HCEC 1CT (cell line): ENCODE measurements at places on chromosomes 6 and 20.
A peak's percentile ranks its signal among the peaks of the same experiment; 100 is the strongest.

DNA sequence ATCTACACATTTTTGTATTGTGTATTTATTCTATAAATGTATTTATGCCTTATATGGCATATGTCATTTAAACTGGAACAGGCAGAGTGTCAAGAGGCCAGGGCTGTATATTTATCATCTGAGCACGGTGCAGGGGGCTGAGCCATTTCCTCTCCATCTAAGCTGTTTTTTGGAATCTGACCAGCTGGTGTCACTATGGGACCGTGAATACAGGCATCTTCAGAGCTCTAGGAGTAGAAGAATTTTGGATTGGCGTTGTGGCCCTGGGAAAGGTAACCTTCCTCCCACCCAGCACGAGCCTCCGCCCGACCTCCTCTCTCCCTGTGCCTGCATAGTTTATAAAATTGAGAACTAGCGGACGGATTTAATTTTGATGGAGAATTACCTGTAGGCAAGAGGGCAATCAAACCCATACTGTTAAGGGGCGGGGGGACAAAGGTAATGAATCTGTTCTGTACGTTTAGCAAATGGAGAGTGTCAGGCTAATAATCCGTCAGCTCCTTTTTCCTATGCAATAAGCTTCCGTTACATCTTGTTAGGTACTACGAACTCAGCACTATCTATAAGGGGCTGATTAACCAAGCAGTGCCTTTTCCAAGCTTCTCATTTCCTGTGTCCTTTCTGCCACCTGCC is 29.0 kb upstream of the EEF1E1 start:
- DNase-seq = peak; percentile 63

GRCh38 chr6:9647599-9647998 is 767.3 kb downstream of the TFAP2A start:
- no peak for DNase-seq

- DNase-seq = peak; percentile 5
Observed at GRCh38 chr6:47804821-47805220, 23.0 kb downstream of the OPN5 start.

GRCh38 chr6:156851454-156851921 is 74.3 kb downstream of the ARID1B start:
- no peak for DNase-seq

- DNase-seq = peak; percentile 54
Observed at GRCh38 chr6:169326067-169326799, 72.6 kb upstream of the THBS2 start.

DNA sequence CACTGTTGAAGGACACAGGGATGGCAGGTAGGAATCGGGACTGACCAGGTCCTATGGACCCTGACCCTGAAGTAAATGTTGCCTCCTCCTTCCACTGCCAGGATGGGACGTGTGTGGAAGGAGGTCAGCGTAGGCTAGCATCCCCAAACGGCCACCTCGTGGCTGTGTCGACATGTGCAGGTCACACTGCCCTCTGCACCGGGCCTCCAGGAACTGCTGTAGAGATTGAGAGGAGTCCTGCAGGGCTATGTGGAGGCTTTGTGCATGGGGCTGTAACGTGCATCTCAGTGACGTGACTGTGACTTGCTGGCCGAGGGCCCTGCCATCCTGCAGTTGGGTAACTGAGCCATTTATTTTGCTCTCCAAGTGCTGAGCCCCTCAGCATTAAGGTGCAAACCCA is 149.5 kb downstream of the PHACTR3 start:
- no peak for DNase-seq

DNA sequence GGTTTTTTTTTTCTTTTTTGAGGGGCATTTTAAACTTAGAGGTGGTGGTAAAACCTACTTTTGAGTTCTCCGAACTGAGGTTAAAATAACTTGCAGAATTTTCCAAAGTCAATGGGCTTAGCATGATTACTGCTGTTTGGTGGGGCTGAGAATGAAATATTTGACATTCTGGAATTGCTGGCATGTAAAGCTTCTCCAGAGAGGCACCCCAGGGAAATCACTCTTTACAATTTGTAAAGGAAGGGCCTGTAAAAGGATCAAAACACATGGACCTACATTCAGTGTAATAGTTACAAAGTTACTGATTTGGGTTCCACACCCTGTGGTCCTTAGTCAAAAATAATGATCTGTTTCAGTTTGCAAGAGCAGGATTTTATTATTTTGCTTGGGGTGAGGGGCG is 5.5 kb downstream of the FAM217B start:
- DNase-seq = no peak

DNA sequence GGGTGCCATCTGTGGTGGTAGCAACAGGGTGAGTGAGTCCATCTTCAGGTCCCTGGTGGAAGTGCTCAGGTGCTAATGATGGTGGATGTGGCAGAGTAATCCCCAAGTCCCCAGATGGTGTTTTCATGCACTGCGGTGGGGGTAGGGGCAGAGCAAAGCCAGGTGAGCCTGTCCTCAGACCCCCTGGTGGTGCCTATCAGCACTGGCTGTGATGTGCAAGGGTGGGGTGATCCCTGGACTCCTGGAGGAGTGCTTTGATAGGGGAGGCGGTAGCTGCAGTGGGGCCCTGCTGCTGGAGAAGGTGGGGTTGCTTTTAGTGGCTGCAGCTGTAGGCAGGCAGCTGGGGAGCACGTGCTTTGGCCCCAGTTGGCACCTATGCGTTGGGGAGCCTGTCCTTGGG is 70.8 kb downstream of the CCDC170 start:
- no peak for DNase-seq

GRCh38 chr6:113524826-113525225 is 332.3 kb upstream of the MARCKS start:
- DNase-seq = no peak

DNA sequence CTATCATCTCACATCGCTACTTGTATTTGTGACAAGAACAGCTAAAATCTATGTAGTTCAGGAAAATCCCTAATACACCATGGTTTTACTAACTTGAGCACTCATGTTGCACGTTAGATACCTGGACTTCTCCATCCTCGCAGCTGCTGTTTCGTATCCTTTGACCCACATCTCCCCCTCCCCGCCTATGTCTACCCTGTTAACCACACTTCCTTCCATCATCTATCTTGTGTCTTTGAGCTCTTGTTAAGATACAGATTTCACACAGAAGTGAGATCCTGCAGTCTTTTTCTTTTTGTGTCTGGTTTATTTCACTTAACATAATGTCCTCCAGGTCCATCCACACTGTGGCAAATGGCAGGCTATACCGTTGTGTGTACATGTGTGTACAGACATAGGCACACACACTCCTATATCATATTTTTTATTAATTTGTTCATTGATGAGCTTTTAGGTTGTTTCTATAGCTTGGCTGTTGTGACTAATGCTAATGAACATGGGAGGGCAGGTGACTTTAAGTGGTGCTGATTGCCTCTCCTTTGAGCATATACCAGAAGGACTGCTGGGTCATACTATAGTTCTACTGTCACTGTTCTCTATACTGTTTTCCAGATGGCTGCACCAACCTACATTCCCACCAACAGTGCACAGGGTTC is 117.8 kb downstream of the WDR27 start:
- DNase-seq = no peak

DNA sequence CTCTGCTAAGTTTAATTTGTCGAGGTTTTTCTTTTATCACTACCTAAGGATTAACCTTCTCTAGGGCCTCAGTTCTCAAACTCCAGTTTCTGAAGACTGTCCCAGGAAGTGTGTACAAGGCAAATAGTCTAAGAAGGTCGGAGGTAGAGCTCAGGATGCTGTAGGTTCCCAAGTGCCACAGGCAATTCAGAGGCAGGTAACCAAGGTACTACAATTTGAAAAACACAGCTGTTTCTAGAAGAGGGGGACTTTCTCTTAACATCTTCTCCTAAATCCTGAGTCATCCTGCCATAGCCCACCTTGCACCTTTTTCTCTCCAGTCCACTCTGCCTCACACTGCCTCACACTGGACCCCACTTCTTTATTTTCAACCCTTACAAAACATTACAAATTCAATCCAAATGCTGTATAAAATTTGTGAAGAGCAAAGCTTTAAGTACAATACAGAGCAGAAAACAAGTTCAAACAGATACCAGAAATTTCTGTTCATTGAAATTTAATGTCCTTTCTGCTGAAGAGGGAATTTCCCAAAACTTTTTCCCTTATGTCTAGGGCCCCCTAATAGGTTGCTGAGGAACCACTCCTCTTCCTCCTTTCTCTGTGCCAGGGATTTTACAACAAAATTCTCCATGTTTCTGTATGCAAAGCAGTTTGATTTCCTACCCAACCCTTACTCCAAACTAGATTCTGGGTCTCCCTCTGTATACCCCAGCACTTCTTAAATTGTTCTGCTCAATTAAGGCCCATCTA is 43.0 kb downstream of the FRK start:
- DNase-seq = no peak

DNA sequence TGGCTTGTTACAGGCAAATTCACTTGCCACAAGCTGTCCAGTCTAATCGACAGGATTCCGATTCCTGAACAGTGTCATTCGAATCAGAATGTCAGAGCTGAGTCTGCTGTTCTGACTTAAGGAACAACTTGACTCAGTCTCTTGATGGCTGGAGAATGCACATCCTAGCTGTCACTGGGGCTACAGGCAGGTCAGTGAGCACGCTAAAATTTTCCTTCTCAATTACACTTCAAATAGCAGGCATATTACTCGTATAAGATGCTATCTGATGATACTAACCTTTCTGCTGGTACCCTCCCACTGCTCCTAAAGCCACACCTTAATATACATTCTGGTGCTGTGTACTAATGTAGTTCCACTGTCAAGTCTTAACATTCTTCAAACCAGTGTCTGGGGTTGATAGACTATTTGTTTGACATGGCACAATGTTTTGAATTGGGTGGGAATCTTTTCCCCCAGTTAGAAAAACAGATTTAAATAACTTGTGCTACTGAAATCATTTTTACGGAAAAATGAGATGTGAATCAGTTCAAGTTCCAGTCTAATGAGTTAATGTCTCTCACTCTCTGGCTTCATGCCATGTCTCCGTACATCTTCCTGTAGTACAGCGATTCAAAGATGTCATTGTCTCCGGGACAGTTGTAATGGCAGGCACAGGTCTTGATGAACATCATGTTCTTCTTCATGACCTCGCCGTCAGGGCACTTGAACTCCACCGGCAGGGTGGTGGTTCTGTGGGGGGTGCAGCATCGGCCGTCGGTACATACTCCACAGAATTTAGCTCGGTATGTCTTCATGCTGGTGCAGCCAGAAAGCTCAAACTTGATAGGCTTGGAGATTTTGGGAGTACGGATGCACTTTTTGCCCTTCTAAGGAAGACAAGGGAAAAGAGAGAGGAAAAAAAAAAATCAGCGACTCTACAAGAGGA is 2.2 kb downstream of the CCN2 start:
- peak; percentile 71 for DNase-seq

GRCh38 chr6:13398421-13398994 is 70.2 kb upstream of the TBC1D7 start:
- DNase-seq = no peak

GRCh38 chr20:36584018-36584481 is 10.7 kb downstream of the TGIF2 start:
- DNase-seq = no peak

GRCh38 chr20:53828088-53828681 is 234.5 kb upstream of the ZNF217 start:
- DNase-seq = peak; percentile 98

DNA sequence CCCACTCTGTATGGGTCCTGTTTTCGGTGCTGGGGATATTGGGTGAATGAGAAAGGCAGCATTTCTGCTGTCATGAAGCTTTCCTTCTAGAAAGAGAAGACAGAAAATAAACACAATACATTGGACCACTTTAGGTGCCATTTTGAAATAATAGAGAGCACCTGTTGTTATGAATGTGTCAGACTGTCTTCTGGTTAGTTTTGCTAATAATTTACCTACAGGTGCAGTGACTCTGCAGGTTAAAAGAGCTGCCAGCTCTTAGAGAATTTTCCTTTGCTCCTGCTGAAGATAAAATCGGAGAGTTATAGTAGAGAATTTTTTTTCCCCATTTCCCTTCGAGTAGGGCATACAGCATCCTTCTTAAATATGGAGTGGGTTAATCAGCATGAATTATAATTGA is 21.9 kb upstream of the GCLC start:
- no peak for DNase-seq

DNA sequence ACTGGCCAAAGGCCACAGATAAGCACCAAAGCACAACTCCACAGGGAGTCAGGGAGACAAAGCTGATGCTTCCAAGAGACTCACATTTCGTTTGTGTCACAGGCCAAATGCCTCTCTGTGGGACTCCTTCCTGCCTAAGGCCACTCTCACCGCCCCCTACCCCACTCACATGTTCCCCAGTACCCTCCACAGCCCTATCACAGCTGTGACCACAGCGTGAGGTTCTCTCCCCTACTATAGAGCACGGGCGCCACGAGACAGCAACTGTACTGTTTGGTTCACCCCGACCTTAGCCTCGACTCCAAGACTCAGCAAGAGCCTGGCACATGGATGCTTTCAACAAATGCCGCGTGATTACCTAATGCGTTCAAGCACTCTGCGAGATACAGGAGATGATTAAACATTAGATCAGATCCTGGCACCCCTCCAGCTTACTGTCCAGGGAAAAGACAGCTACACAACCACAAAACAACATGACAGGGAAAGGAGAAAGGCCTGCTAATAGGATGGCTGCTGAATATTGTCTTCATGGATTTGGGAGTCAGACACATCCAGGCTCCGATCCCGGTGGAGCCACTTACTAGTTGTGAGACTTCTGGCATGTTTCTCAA is 105.5 kb downstream of the AGPAT4 start:
- DNase-seq = peak; percentile 99

- DNase-seq = no peak
Observed at GRCh38 chr20:37393196-37393862, 47.4 kb downstream of the SRC start.

DNA sequence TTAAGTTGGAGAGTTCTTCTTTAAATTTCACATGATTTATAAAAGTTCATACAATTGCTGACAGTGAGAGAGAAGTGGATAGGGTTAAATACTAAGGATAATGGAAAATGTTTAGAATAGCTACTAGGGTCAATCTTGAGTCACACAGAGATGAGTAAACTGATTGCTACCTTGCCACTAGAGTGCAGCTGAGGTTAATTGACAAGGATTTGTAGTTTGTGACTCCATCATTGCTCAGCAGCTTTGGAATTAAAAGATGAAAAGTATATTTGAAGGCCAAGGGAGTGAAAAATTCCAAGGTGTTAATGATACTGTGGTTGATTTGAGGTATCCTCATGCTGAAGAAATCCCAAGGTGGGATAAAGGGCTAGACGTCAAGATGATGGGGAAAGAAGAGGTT is 524.0 kb downstream of the UTRN start:
- DNase-seq = peak; percentile 81
